GM23338 (cell line): ENCODE measurements at places on chromosomes 5 and 9.

GRCh38 chr5:13643196-13643595 lies 301.3 kb downstream of the DNAH5 start:
- no peak for DNase-seq

DNA sequence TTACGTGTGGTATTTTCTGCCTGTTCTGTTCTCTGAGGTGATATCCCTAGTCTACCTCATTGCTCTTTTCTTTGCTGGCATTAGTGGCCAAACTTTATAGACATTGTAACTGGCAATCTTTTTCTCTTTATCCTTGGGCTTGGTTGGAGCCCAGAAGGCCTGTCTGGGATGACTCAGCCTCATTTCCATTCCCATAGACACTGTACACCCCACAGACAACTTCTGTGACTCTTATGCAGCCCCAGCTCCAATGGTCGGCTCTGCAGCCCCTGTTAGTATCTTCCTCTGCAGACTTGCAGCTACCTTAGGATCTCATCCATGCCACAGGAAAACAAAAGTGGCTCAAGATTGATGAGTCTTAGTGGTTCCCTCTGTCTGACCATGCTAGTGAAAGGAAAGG lies 79.8 kb downstream of the CFAP95 start:
- DNase-seq, result no peak

- no peak for DNase-seq
Measured at GRCh38 chr5:111134087-111134486, 41.9 kb downstream of the WDR36 start.

- no peak for DNase-seq
Measured at GRCh38 chr5:132019857-132020555, 8.5 kb upstream of the ACSL6 start.
